ENCODE measurements at places on chromosomes 13 and 19.

DNA sequence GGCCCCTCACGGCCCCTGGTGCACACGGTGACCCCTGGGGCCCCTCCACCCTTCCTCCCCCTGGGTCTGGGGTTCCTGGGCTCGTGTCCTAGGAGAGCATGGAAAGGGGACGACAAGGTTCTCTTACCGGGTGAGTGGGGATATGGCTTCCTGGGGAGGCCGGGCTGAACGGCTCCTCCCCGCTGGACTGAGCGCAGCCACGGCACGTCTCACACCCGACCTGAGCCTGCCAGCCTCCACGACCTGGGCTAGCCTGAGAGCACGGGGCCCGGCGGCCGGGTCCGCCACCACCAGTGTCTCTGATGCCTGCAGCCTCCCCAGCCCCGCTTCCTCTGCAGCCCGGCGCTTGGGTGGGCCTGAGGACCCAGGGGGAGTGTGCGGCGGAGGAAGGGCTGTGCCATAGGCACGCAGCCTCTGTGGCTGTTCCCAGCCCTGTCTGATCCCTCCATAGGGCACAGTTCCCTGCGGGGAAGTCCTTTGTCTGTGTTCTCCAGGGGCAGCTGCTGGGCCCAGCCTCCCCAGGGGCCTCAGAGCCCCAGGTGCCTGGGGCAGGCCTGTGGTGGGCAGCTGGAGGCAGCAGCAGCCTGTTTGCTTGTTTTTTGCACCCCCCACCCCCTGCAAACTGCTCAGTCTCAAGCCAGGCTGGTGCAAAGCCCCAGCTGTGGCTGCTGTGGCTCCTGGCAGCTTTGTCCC lies 15.0 kb downstream of the PLIN4 start:
- no peak for DNase-seq

DNA sequence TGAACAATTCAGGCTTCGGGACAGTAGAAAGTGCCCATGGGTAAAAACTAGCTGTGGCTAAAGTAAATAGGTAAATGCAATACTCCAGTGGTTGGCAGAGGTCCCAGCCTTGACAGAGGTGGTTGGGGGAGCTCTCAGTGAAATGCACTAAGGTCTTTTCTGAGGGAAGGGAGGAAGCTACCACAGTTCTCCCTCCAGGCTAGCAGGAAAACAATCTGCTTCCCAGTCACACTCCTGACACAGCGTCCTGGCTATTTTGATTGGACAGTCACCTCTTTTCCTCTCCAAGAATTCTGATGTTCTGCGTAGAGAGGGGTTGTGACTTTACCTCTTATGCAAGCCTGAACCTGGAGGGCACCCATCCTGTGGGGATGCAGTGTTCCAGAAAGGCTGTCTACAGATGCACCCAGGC lies 128.7 kb downstream of the CYSLTR2 start:
- DNase-seq: no peak

- DNase-seq: no peak
Observed at GRCh38 chr19:46386996-46387712, 26.2 kb downstream of the CCDC8 start.

DNA sequence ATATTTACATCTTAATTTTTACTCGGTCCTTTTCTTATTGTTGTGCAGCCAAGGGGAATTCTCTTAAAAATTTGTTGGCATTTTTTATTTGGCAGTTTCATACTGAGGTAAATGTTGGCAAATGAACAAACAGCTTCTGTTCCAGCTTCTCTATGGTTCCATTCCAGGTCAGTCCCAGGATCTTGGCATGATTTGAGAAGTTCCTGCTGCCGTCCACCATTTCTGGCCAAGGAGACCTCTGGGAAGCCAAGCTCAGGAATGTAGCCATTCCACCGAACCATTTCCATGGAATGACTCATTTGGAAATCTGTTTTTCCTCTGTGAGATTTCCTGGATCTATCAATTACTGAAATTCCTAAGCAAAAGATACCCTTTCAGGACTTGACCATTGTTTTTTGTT lies 43.9 kb downstream of the SLC10A2 start:
- no peak for DNase-seq

GRCh38 chr13:30744681-30745077 lies 9.3 kb downstream of the ALOX5AP start:
- DNase-seq: no peak

- no peak for DNase-seq
Observed at GRCh38 chr13:99871249-99871898, 100.2 kb downstream of the ZIC5 start.

- DNase-seq: no peak
Observed at GRCh38 chr19:12899891-12900518, 9.0 kb downstream of the GCDH start.

GRCh38 chr19:18520848-18521691 lies 800 bp downstream of the ELL start:
- peak; percentile 17 for DNase-seq

- no peak for DNase-seq
Observed at GRCh38 chr19:2188708-2189385, 25.1 kb downstream of the DOT1L start.

GRCh38 chr19:43124360-43124759 lies 41.9 kb upstream of the PSG2 start:
- no peak for DNase-seq

DNA sequence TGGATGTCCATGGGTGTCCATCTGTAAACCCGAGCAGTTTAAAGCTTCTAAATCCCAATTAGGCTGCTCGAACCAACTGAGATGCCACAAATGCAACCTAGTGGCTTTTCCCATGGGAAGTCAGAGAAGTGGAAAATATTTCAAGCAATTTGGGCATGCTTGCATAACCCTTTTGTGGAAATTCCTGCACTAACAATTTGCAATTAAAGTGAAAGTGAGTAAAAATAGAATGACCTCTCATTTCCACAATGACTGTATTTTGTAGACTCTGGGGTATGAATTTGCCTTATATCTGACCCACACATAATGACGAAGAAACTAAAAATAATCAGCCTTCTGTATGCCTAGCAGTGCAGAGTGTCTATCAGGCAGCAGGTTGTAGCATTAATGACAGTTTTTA lies 91.8 kb upstream of the TSC22D1 start:
- DNase-seq: no peak

GRCh38 chr19:2413159-2413558 lies 14.2 kb downstream of the TIMM13 start:
- no peak for DNase-seq

GRCh38 chr13:27281420-27281819 lies 10.8 kb downstream of the RASL11A start:
- no peak for DNase-seq

GRCh38 chr13:104962411-104962810 lies 1573.1 kb downstream of the EFNB2 start:
- DNase-seq: no peak

GRCh38 chr13:40185414-40185813 lies 481.0 kb downstream of the FOXO1 start:
- no peak for DNase-seq

GRCh38 chr13:20192836-20193161 lies at the start of gene GJB2:
Gene GJB2, minus strand, starts transcription at chr13:20192938. Its CDS starts 3,357 bp downstream, at chr13:20189581.
- no peak for DNase-seq

DNA sequence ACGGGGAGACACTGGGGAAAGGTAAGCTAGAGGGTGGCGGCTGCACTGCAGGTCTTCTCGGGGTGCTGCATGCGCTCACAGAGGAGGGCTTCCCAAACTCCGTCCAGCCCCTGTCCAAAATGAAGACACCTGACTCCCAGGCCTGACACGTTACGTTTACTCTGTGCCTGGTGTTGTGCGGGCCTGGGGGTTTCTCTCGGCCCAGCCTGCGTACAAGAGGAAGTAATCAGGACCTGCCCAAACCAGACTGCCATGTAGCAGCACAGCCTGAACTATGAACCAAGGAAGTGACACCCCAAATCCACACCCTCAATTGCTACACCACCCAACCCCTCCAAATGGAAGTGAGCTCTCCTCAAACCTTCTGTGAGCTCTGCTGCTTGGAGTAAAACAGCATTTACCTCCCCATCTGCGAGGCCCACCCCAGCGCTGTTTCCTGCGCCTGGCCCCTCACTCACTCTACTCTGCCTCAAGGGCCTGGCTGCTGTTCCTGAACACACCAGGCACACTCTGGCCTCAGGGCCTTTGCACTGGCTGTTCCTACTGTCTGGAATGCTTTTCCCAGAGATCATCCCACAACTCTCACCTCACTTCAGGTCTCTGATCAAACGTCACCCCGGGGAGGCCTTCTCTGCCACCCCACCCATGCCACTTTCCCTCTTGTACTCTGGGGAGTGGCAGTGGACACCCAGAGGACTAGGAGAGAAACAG lies 3.0 kb downstream of the HSPBP1 start:
- no peak for DNase-seq

- no peak for DNase-seq
Observed at GRCh38 chr13:29310806-29311205, 284.7 kb downstream of the SLC7A1 start.

- no peak for DNase-seq
Observed at GRCh38 chr19:57231686-57232085, 863 bp downstream of the AURKC start.
